ENCODE measurements at places on chromosomes 1 and 21.

- no peak for DNase-seq
Measured at GRCh38 chr1:100767176-100767890, 47.8 kb downstream of the VCAM1 start.

- no peak for DNase-seq
Measured at GRCh38 chr1:244881552-244882280, 17.4 kb upstream of the HNRNPU start.

- no peak for DNase-seq
Measured at GRCh38 chr1:115677565-115677964, 35.8 kb downstream of the VANGL1 start.

- no peak for DNase-seq
Measured at GRCh38 chr1:4734791-4735190, 80.4 kb downstream of the AJAP1 start.

- no peak for DNase-seq
Measured at GRCh38 chr1:147630022-147630421, 40.3 kb downstream of the ACP6 start.

DNA sequence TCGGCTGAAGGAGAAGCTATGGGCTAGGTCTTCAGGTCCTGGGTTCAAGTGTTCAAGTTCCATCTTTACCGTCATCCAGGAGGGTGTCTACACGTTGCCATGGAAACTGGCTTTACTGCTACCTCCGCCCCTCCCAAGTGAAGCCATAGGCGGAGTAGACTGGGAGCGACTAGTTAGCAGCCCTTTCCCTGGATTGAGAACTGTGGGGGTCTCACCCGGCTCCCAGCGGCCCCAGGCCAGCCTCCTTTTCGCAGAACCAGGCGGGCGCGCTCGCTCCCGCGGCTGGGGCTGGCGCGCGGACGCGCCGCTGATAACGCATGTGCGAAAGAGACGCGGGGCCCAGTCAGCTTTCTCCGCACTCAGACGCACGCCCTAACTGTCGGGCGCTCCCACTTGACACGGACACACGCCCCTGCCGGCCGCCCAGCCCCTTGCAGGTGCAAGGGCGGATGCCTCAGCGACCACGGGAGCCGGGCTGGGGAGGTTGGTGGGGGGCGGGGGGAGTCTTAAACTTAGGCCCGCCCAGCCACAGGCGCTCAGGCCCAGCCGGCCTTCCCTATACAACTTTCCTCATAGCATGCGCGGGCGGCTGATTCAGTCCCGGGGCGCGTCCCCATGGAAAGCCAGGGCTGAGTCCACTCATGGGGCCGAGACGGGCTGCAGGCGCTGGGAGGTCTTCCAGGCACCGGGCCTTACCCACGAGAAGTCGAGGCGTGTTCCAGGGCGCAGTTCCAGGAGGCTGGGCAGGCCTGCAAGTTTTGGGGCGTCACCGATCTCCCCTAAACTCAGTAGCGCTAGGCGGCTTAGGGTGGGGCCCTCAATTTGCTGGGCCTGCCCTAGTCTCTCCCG lies 7.4 kb downstream of the EFNA4 start:
- DNase-seq = peak; percentile 78

DNA sequence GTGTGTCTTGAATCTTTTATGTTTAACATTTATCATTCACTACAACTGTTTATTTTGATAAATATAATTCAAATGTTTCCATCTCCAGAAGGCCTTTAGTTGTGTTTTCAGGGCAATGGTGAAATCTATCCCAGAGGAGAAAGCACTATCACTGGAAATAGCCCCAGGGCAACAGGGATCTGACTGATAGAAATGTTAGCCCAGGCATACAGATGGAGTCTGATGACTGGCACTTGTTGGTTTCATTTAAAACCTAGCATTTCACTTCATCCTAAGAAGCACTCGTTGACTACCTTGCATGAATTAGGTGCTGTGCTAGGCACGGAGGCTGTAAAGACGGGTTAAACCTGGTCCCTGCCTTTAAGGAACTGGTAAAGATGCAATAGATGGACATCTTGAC lies 103.1 kb downstream of the C1orf21 start:
- DNase-seq = no peak

DNA sequence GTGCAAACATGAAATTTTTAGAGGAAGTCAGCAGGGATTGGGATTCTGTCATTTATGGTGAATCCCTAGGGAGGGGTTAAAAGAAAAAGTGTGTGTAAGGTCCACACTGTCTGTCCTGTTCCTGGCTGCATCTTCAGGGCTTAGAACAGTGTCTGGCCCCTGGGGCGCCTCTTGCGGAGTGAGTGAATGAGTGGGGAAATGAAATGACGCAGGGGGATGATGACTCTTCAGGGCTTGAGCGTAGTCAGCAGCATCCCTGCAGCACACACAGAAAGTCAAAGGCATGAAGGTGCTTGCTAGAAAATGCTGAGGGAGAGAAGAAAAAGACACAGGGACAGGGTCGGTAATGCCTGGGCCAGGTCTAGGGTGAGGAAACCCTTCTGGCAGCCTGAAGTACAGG lies 57.8 kb downstream of the PGBD5 start:
- DNase-seq = no peak

DNA sequence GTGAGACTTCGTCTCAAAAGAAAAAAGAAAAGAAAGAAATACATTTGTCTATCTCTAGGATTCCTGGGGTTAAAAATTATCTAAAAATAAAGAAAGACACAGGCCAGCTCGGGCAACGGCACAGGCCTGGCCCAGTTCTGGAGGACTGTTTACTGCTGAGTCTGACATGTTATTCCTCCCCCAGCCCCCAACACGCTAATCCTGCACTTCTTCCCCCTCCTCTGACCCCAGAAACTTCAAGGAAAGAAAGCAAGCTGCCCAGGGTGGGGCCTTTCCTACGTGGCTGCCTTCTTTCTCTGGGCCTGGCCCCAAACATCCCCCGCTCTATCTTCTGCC lies 40.0 kb downstream of the ACOT7 start:
- DNase-seq = no peak

- DNase-seq = peak; percentile 9
Measured at GRCh38 chr1:99749504-99750347, 16.7 kb downstream of the FRRS1 start.

DNA sequence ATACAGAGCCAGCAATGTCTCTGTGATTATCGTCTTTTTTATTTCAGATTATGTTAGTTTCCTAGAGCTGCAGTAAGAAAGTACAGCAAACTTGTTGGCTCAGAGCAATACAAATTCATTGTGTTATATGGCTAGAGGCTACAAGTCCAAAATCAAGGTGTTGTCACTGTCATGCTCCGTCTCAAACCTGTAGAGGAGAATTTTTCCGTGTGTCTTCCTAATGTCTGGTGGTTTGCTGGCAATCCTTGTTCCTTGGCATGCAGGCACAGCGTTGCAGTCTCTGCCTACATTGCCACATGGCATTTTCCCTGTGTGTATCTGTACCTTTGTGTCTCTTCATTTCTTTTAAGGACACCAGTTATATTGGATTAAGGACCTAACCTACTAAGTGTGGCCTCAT lies 244.4 kb downstream of the LRRIQ3 start:
- no peak for DNase-seq

DNA sequence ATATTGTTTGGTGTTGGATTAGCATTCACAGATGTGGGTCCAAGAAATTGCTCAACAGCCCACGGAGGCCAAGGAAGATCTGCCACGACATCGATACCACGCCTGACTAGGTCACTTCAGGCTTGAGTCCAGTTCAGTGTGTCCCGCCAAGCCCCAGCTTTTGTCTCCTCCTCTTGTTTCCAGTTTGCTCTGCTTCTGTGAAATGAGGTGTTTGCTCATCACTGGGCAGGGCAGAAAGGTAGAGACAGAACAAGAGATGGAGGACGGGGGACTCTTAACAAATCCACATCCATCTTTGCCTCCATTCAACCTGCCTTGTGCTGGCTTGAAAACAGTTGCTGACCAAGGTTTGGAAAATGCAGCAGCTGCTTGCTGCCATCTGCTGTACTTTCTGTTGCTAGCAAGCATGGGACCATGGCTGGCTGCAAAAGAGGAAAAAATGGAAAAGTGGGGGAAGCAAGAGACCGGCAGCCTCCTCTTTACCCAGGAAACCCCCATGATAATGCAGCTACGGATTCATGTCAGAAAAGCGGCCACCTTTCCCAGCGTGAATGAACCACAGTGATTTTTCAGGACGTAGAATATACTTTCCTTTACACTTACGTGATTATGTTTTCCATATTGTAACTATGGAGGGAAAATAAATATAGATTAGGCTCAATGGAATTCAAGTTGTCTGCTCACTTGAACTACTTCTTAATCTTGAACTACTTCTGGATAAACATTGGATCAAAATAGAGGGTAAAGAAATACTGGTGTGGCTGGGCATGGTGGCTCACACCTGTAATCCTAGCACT lies 80.2 kb upstream of the GREM2 start:
- peak; percentile 5 for DNase-seq

GRCh38 chr1:3215198-3216014 lies 146.4 kb downstream of the PRDM16 start:
- no peak for DNase-seq

GRCh38 chr1:231724876-231725647 lies 98.5 kb downstream of the DISC1 start:
- DNase-seq = no peak

GRCh38 chr1:230425252-230426091 lies 660 bp downstream of the PGBD5 start:
- no peak for DNase-seq

- DNase-seq = no peak
Measured at GRCh38 chr1:230857077-230857476, 11.2 kb downstream of the C1orf198 start.

All from stimulated activated CD4-positive, alpha-beta T cell treated with anti-CD3 and anti-CD28 coated beads, Interleukin-4, amount 100 ng/mL, for 24 hours (primary cell).